Activated CD8-positive, alpha-beta memory T cell treated with anti-CD3 and anti-CD28 coated beads for 4 hours (primary cell): ENCODE measurements at places on chromosomes 1 and 21.

GRCh38 chr1:1434131-1434823 lies 1.2 kb upstream of the VWA1 start:
- no peak for DNase-seq

DNA sequence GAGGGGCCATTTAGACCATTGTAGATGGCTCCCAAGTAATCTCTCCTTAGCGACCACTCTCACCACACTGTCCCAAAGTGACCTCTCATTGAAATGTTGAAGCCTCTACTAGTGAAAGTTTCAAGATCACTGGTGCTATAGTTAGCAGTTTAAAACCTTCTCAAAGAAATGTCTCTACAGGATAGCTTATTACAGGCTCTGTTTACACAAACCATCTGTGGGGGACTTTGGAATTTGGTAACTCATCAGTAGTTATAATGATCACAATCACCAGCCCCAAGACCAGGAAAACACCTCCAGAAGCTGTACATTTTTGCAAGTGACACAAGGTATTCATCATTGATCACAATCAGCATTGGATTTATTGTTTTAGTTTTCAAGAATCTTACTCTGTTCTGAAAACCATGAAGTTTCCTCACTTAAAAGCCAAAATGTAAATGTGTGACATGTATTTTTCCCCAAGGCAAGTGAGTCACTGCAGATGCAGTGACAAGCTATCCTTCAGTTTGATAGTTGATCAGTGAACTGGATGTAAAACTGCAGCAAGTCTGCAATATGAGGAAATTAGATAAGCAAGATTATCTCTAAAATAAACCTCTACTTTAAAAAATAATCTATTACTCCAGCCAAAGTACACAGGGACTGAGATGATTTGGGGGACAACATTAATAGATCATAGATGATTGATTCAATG lies 41.9 kb downstream of the C21orf91 start:
- DNase-seq, result no peak

GRCh38 chr1:104765085-104765484 lies 1015.4 kb downstream of the AMY1C start:
- no peak for DNase-seq

DNA sequence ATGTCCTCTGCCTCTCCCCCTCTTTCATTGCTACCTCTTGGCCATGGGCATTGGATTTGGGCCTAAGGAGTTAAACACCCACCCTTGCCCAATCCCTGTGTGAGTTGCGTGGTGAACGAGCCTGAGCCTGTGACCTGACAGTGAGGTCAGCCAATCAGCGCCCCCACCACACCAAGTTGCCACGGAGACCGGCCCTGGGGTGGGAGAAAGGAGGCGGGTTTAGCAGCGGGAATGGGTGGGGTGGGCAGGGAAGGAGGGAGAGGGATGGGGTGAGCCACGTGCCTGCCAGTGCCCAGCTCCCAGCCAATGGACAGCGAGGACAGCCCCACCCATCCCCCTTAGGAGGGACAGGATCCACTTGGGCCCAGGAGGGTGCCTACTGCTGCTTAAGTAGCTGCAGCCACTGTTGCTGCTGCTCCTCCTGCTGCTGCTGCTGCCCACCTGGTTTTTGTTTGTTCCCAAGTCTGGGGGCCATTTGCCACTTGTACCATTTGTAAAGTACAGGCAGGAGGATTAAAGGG lies 9.5 kb downstream of the ZBTB7B start:
- DNase-seq, result no peak

- DNase-seq, result no peak
Measured at GRCh38 chr1:214271174-214271858, 9.6 kb upstream of the SMYD2 start.

- no peak for DNase-seq
Measured at GRCh38 chr1:94737124-94737998, 82.8 kb upstream of the SLC44A3 start.

- no peak for DNase-seq
Measured at GRCh38 chr1:167515893-167516321, 2.4 kb downstream of the CD247 start.

DNA sequence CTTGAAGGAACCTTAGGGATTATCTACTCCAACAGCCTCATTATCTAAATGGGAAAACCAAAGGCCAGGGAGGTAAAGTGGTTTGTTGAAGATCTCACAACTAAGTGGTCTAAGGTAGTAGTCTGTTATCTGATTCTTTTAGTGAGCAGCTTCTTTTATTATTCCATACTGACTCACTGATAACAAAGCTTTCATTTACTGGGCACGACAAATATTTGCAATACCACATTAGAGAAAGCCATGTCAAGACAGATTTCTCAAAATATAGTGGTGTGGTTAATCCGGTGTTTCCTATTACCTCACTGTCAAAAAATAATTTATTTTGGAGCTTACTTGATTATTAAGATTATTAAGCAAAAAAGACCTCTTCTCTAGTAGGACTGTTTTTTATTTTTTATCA lies 369.1 kb downstream of the S1PR1 start:
- no peak for DNase-seq

- DNase-seq, result no peak
Measured at GRCh38 chr1:172895050-172895460, 155.7 kb downstream of the TNFSF18 start.

GRCh38 chr1:74579425-74579824 lies 67.0 kb upstream of the LRRC53 start:
- DNase-seq, result no peak

DNA sequence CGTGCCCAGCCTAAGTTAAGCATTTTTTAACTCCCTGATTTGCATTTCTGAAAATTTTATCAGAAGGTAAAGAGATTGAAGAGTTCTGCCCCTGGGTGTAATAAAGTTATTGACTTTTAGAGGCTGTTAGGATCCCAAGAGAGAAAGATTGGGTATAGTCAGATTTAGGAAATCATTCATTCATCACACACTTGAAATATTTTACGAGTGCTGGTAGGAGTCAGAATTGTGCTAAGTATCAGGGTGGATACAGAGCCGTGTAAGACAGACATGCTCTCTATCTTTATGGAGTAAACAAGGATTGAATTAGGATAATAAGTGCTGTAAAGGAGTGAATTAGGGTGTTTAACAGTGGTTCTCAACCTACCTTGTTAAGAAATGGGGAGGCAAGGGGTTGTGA lies 3.0 kb downstream of the SZT2 start:
- DNase-seq, result no peak

DNA sequence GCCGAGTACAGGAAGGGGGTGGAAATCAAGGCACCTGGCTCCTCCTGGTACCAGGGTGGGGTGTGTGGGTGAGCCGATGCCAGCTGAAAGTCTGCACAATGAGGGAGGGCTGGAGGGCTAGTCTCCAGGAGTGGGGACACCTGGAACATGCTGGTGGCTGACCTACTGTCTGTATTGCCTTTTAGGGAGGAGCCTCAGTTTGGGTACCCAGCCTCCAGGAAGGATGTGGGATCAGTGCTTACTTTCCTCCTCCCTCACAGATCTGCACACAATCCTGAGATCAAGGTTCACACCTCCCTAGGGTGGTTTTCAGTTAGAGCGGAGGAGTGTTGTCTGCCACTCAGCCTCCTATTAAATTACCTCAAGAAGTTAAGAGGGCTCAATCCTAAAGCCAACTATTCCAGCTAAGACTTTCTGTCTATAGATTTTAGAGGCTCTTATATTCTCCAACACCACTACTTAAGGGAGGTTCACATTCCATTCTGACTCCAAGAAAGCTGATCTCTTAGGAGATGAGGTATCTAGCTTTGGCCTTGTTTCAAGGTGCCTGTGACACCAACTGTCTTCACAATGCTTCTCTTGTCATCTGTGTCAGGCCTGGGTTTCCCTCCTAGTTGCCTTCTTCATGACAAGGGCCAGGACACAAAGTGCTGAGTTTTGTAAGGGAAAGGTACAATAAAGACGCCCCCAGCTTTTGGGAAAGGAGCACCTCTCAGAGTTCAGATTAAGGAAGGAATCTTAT lies 15.7 kb downstream of the SSR2 start:
- DNase-seq, result no peak

DNA sequence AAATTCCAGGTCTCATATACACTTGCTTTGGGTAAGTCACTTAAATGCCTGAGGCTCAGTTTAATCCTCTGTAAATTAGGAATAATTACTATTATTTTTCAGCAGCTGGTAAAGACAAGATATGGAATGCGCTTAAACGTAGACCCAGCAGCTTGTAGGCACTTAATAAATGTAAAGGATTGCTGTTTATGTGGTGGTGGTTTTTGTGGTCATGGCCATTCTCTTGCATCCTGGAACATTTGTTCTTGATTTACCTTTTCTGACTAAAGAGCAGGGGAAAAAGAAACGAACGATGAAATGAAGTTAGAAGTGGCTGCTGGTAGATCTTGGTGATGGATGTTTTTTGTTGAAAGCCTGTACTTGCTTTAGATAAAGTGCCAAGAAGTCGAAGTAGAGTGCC lies 195.0 kb upstream of the FOXD3 start:
- no peak for DNase-seq

DNA sequence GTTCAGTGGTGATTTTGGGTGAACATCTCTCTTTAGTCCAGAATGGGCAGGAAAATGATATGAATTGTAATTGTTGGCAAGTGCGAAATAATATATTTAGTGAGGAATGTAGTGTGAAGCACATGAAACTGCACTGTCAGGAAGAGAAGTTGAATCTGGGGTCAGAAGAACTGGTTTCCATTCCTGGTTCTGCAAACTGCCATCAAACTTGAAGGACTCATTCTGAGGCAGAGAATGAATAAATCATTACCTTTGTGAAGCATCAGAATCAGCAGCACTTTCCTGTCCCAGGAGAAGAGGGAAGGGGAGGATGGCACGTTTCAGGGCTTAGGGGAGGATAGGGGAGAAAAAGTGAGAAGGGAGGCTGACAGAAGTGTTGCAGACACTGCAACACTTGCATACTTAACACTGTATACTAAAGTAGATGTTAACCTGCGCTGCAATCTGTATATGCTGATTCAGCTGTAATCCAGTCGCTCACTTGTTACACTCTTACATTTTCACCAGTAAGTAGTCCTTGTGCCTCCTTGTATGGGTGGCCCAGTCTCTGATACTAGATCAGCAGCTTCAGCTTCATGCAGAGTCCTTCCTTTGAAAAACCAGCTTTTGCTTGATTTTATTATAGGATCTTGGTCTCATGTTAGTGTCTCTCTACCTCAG lies 10.5 kb upstream of the RPTN start:
- DNase-seq, result no peak

DNA sequence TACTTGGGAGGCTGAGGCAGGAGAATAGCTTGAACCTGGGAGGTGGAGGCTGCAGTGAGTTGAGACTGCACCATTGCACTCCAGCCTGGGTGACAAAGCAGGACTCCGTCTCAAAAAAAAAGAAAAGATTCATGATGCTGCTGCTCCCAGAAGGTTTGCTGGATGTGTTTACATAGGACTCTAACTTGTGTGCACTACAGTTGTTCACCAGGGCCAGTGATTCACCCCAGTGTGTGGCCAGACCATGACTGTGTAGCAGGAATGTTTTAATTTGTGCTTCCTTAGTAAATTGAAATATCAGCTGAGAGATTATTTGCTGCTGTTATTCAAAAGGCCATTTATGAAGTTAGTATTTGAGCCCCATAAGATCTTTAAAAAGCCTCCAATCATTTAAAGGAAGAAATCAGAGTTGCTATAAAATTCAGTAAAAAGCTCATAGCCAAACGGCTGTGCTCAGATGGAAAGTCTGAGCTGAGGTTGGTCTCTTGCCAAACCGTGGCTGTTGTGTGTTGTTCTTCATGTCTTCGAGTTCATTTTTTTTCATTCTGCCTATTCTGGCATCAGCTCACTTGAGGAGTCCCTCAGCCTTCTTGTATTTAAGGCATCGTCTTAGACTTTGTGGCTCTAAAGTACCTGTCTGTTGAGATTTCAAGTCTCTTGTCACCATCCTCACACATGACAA lies 18.1 kb upstream of the PGD start:
- no peak for DNase-seq

DNA sequence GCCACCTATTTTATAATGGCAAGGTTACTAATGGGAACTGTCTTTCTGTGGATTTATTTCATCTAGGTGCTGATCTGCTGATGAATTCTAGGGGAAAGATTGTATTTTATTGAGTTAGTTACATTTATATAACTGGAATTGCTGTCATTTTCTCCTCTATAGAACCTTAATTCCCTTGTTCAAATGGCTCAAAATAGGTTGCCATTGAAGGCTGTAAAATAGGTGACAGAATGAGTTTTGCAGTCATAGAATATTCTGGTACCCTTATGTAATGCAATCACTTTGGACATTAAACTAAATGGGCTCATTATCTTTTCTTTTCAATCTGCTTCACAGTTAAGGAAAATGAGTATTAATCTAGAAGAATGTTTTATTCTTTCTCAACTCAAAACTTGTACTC lies 131.0 kb downstream of the CTH start:
- no peak for DNase-seq

DNA sequence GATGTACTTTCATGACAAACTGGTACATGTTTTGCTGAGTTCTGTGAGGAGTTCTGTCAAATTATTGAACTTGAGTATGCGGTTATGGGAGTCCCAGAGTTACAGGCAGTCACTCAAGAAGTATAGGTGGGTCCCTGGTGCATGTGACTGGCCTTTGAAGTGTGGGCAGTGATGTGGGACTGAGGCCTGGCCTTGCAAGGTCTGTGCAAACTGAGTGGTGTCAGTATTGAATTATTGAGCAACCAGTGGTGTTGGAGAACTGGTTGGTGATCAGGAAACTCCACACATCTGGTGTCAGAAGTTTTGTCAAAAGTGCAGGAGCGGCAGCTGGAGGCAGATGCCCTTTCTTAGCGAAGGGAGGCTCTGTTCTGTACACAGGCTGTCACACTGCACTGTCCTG lies 5.2 kb downstream of the ZNF678 start:
- no peak for DNase-seq

- DNase-seq, result no peak
Measured at GRCh38 chr1:159197561-159198557, 6.8 kb upstream of the ACKR1 start.

GRCh38 chr1:92480813-92481598 lies 5.7 kb downstream of the GFI1 start:
- no peak for DNase-seq

DNA sequence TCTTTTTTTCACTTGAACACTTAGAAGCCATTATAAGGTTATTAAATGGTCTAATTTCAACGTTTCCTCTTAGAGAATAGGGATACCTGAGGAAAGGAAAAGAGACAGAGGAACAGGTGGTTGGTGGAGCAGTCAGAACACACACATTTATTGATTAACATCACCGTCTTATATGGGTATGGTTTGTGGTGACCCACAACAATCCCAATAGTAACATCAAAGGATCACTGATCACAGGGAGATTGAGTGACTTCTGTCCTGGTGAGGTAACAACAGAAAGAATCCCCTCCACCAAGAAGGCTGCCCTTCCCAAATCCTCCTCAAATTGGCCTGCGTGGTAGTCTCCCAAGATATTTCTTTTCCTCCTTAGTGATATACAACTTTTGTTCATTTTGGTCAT lies 474.0 kb downstream of the PLPP3 start:
- DNase-seq, result no peak

GRCh38 chr1:79325705-79326104 lies 319.2 kb upstream of the ADGRL4 start:
- no peak for DNase-seq

DNA sequence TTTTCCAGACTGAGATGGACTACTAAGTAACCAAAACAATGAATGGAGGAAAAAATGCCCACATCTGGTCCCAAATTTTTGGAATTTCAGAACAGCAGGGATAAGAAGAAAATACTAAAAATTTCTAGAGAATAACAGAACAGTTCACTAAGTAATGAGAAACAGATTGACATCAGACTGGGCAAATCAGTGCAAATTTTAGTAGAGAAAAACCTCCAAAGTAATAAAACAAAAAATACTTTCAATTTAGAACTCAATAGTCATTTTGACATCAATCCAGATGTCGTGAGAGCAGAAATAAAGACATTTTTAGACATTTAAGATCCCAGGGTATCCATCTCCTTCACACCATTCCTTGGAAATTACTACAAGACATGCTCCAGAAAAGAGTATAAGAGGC lies 39.3 kb downstream of the CRP start:
- no peak for DNase-seq
